ENCODE measurements at places on chromosomes 6 and 20. TPM values are rescaled to one million over a fixed set of nuclear protein-coding genes. Genes with fewer than 3 reads are reported as not detected.

DNA sequence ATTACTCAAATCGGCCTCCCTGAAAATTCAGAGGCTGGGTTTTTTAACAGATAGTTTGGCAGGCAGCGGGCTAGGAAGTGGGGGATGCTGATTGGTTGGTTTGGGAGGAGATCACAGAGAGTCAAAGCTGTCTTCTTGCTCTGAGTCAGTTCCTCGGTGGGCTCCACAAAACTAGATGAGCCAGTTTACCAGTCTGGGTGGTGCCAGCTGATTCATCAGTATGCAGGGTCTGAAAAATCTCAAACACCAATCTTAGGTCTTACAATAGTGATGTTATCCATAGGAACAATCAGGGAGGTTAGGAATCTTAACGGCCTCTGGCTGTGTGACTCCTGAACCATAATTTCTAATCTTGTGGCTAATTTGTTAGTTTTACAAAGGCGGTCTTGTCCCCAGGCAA is 190.7 kb downstream of the C6orf118 start:
- no peak overlapping the region for H3K4me3 ChIP-seq
- peaks cover 3% of the 10 kb centered on the region for H3K36me3 ChIP-seq
- H3K27ac ChIP-seq, result no peak overlapping the region
- no peaks in the 10 kb centered on the region for H3K4me1 ChIP-seq
- H3K27me3 ChIP-seq, result no peaks in the 10 kb centered on the region
- no peak for DNase-seq

Gene RAET1E
- total RNA-seq, result not detected

Gene MMP24OS
- total RNA-seq, result 51.2 TPM

DNA sequence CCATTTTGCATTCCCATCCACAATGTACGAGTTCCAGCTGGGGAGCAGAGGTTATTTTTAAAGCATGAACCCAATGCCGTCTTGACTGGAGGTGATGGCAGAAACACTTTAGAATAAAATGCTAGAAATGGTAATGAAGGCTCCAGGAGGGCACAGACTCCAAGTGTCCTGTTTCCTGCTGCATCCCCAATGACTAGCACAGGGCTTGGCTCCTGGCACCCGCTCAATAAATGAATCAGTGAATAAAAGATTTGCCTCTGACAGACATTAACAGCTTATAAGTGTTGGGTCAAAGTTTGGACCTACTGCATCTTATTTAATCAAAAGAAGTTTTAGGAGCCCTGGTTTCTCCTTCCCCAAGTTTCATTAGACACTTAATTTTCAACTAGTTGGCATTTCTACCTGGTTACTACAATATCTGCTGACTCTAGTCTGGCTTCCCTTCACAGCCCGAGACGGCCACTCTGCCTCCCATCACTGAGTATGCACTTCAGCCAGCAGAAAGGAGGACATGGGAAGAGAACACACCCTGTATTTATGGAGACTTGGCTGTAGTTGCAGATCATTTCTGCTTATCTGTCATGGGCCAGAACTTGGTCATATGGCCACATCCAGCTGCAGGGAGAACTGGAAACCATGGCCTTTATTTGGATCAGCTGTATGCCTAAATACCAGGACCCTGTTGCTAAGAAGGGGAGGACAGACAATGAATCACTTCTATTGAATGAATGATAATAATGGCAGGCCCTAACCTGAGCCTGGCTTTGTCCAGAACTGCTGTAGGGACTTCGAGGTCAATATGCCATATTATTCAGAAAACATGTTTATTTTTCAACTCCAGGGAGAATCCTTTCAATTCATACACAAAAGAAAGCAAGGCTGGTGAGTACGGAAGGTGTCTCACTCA is 63.1 kb downstream of the TTI1 start:
- DNase-seq, result no peak
- peaks cover 41% of the 10 kb centered on the region for H3K36me3 ChIP-seq
- no peaks in the 10 kb centered on the region for H3K4me1 ChIP-seq
- no peak overlapping the region for H3K27ac ChIP-seq

Gene OR12D3
- not detected for total RNA-seq

Gene ULBP3
- total RNA-seq, result 0.45 TPM

Gene CUTA
- 156 TPM for total RNA-seq

Gene SOX4
- total RNA-seq, result 1.5 TPM

Gene LGSN
- not detected for total RNA-seq

DNA sequence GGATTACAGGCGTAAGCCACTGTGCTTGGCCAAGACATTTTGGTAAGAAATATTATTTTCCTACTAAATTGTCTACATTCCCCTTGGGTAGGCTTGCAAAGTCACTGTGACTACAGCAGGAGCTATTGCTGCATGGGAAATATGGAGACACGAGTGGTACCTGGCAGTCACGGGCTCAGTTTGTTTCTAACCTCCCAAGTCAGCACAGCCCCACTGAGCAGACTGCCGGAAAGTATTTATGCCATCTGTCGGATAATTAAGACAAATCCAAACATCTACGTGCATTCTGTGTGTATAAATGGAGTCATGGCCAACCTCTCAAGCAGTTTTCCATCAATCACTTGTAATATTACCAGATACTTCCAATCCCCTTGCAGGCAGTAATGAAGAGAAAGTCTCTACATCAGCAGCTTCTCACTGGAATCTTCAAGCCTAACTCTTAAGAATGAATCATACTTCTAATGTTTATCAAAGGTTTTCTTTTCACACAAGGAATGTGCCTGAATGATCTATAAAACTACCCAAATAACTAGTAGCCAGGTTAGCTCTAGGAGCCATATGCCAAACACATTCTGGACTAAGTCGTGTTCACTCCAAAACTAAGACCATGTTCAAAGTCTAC is 20.1 kb downstream of the PSMB1 start:
- no peak overlapping the region for H3K4me3 ChIP-seq
- H3K27ac ChIP-seq, result no peak overlapping the region
- H3K27me3 ChIP-seq, result no peaks in the 10 kb centered on the region

Gene CST5
- total RNA-seq, result not detected

- no peaks in the 10 kb centered on the region for H3K36me3 ChIP-seq
- H3K4me3 ChIP-seq, result no peak overlapping the region
- DNase-seq, result no peak
- peaks cover 47% of the 10 kb centered on the region for H3K27me3 ChIP-seq
- H3K27ac ChIP-seq, result no peak overlapping the region
These were observed 5.9 kb downstream of the FOXA2 start for GRCh38 chr20:22578221-22579118.

Gene ANGPT4
- not detected for total RNA-seq

GRCh38 chr6:70110126-70111022 is 192.5 kb downstream of the COL9A1 start:
- H3K4me3 ChIP-seq, result no peak overlapping the region
- H3K36me3 ChIP-seq, result no peaks in the 10 kb centered on the region
- H3K27ac ChIP-seq, result no peak overlapping the region
- H3K4me1 ChIP-seq, result no peaks in the 10 kb centered on the region
- H3K27me3 ChIP-seq, result peaks cover 6% of the 10 kb centered on the region

DNA sequence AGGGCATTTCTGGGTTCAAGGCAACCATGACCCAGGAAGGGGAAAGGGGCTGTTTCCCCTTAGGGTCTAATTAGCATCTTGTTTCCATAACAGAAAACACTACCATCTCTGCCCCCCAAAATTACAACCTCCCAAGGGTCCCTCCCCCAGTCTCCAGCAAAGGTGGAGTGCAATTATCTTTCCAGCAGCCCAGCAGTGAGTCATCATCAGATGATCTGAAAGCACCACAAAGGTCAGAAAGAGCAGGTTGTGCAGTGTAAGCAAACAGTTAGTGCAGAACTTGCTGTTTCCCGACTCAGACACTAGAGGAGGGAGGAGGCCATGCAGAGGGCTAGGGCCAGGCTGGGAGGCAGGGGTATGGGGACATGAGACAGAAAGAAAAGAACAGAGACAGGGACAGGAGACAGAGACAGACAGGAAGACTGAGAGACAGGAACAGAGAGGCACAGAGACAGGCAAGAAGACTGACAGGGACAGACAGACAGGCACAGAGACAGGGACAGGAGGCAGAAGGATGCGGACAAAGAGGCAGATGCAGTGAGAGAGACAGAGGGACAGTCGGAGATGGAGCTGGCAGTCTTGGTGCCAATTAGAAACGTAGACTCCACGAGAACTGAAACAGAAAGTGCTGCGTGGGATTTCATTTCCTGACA is 62.5 kb downstream of the PYGB start:
- peak overlapping the region; percentile 77 for H3K27ac ChIP-seq
- H3K4me3 ChIP-seq, result peak overlapping the region; percentile 79
- H3K27me3 ChIP-seq, result no peaks in the 10 kb centered on the region
- no peak for DNase-seq
- no peaks in the 10 kb centered on the region for H3K36me3 ChIP-seq
- peaks cover 20% of the 10 kb centered on the region for H3K4me1 ChIP-seq

- no peak overlapping the region for H3K27ac ChIP-seq
- H3K36me3 ChIP-seq, result no peaks in the 10 kb centered on the region
- DNase-seq, result no peak
These were observed 230.7 kb upstream of the THEMIS start for GRCh38 chr6:128131566-128131965.

DNA sequence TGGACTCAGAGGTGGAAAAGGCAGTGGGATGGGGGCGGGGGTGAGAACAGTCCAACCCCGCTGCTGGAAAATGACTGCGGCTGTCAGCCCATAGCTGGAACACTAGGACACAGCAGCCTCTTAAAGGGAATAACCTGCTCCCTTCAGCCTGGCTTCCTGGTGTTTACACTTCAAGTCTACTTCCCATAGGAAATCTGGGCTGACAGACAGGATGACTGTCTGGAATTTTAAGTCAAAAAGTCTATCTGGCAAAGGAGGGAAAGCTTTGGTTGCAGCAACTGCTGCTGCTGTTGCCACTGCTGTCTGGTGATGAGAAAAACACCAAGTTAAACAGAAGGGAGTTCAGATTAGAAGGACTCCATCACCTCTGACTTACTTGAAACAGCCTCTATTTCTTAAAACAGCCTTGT is 44.9 kb downstream of the TNFRSF21 start:
- no peak for DNase-seq
- peaks cover 33% of the 10 kb centered on the region for H3K27me3 ChIP-seq
- no peak overlapping the region for H3K27ac ChIP-seq
- H3K36me3 ChIP-seq, result no peaks in the 10 kb centered on the region
- H3K4me3 ChIP-seq, result no peak overlapping the region
- no peaks in the 10 kb centered on the region for H3K4me1 ChIP-seq

Gene SLC17A4
- not detected for total RNA-seq

DNA sequence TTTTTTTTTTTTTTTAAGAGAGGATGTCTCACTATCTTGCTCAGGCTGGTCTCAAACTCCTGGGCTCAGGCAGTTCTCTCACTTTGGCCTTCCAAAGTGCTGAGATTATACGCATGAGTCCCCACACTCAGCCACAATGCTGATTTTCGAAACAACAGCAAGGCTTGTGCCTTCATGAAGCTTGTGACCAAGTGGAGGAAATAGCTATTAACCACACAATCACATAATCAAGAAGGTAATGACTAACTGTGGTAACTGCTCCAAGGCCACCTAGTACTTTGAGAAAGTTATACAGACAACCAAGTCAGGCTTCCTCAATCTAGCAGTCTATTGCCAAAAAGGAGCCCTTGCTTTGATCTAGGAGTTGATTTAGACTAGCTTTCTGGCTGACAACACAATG is 46.3 kb downstream of the SOD2 start:
- peak overlapping the region; percentile 76 for H3K4me3 ChIP-seq
- no peak for DNase-seq
- H3K4me1 ChIP-seq, result peaks cover 41% of the 10 kb centered on the region
- peaks cover 6% of the 10 kb centered on the region for H3K36me3 ChIP-seq

Gene TSPO2
- not detected for total RNA-seq

Gene SRXN1
- 30.2 TPM for total RNA-seq

Gene KHDC1L
- total RNA-seq, result 0.50 TPM

- H3K27me3 ChIP-seq, result no peaks in the 10 kb centered on the region
- peak; percentile 66 for DNase-seq
- H3K4me3 ChIP-seq, result peak overlapping the region; percentile 28
- H3K27ac ChIP-seq, result peak overlapping the region; percentile 92
- peaks cover 25% of the 10 kb centered on the region for H3K36me3 ChIP-seq
These were observed 57.9 kb upstream of the MAP7 start for GRCh38 chr6:136607932-136608772.

GRCh38 chr20:58111310-58112016 is 117.0 kb downstream of the ANKRD60 start:
- no peak overlapping the region for H3K4me3 ChIP-seq
- H3K36me3 ChIP-seq, result no peaks in the 10 kb centered on the region
- no peak for DNase-seq
- H3K27me3 ChIP-seq, result peaks cover 17% of the 10 kb centered on the region

Gene KCNG1
- not detected for total RNA-seq

Gene SLC17A3
- total RNA-seq, result not detected

DNA sequence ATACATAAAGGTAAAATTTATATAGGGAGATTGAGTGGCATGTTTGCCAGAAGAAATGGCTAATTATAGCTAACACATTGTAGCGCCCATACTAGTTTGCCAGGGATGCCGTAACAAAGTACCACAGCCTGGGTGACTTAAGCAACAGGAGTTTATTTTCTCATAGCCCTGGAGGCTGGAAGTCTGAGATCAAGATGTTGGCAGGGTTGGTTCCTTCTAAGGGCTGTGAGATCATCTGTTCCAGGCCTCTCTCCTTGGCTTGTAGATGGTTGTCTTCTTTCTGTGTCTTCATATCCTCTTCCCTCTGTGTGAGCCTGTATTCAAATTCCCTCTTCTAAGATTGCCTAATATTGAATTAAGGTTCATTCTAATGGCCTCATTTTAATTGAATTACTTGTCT is 417.5 kb upstream of the OPRM1 start:
- no peak for DNase-seq
- no peak overlapping the region for H3K4me3 ChIP-seq
- H3K27me3 ChIP-seq, result no peaks in the 10 kb centered on the region

DNA sequence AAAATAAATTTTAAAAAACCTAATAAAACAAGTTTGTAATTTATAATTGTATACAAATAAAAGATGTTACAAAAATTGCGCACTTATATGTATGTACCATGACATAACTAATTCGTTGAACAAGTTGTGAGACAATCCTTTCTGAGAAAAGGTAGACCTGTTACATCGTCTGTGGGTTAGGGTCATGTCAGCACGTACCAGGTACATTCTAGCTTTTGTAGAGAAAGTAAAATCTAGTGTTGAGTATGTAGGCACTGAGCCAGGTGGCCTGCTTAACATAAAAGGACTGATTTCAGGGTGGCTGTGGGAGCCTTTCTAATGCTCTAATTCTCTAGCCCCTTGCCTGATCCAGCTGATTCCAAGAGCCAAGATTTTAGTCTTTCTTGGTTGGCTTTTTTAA is 10.4 kb downstream of the RPL7L1 start:
- peak overlapping the region; percentile 91 for H3K27ac ChIP-seq
- peaks cover 25% of the 10 kb centered on the region for H3K4me1 ChIP-seq
- H3K4me3 ChIP-seq, result peak overlapping the region; percentile 90
- no peaks in the 10 kb centered on the region for H3K27me3 ChIP-seq
- H3K36me3 ChIP-seq, result peaks cover 8% of the 10 kb centered on the region

GRCh38 chr6:16256781-16257180 is 18.4 kb downstream of the GMPR start:
- no peaks in the 10 kb centered on the region for H3K27me3 ChIP-seq
- DNase-seq, result no peak
- no peaks in the 10 kb centered on the region for H3K36me3 ChIP-seq
- no peak overlapping the region for H3K4me3 ChIP-seq
- no peak overlapping the region for H3K27ac ChIP-seq

- no peak for DNase-seq
- H3K27me3 ChIP-seq, result peaks cover 17% of the 10 kb centered on the region
- H3K27ac ChIP-seq, result no peak overlapping the region
These were observed 18.4 kb upstream of the ULBP3 start for GRCh38 chr6:150087336-150087735.

Data from natural killer cell treated with Interleukin-12 subunit alpha and Interleukin-12 subunit beta and Interleukin-15 and Interleukin-18, amount 100 ng/mL, for 72 hours (primary cell).